HS-27A (cell line): ENCODE measurements at places on chromosomes 1 and 21.

DNA sequence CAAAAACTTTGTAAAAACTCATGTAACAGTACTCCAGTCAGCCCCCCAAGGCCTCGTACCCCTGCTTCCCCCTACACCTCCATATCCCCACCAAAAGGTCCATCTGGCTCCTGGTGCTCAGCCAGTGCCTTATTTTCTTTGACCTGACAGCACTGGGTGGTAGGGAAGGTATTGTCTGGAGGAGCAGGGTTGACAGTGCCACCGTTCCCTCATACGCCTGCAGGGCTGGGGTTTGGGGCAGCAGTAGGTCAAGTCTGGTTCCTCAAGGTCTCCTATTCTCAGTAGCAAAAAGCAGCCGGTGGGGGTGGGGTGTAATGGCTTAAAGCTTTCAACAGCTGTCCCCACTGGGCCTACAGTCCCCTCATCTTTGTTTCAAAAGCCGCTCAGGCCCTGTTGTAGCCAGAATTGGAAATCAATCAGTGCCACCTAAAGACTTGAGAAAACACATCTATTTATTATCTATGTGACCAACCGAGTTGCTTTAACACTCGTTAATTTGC lies 25.3 kb upstream of the TTF2 start:
- DNase-seq: no peak

DNA sequence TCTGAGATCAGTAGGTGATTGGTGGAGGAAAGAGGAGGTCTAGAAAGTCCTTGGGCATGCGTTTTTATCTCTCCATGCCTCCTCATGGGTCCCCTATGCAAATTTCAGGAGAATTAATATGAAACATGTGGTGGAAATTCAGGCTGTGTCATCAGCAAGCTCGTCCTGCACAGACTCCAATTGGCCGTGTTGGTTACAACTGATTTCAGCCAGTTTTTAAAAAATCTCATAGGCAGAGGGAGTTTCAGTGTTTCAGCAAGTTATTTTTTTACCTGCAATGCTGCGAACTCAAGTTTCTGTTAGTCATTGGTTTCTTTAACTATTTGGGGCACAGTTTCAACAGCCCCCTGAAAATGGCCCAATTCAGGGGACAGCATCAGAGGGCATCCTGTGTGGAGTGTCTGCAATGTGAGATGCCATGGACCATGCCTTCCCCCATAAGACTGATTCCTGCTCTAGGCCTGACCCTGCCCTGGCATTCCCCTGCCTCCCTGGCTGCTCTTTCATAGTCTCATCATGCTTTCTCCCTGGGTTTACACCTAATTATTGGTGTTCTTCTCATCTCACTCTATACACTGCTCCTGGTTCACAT lies 59.9 kb downstream of the C1orf198 start:
- DNase-seq: no peak

GRCh38 chr1:105427543-105427942 lies 1628.9 kb upstream of the PRMT6 start:
- DNase-seq: peak; percentile 1

- no peak for DNase-seq
Measured at GRCh38 chr1:56456435-56457101, 122.8 kb downstream of the PLPP3 start.

DNA sequence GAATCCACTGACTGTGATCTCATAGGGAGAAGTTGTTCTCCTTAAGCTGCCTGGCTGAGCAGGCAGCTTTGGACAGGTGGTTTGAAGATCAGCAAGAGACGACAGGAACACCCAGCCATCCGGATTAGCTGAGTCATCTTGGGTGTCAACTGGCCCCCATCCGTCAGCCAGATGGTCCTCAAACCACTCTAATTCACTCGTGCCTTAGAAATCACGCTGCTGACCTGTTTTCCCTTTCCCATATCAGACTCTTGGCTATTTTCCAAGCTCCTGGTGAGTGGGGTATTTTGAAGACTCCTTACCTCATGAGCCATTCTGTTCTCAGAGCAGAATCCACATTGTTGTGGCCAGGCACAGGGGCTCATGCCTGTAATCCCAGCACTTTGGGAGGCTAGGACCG lies 149.1 kb upstream of the L1TD1 start:
- DNase-seq: no peak

DNA sequence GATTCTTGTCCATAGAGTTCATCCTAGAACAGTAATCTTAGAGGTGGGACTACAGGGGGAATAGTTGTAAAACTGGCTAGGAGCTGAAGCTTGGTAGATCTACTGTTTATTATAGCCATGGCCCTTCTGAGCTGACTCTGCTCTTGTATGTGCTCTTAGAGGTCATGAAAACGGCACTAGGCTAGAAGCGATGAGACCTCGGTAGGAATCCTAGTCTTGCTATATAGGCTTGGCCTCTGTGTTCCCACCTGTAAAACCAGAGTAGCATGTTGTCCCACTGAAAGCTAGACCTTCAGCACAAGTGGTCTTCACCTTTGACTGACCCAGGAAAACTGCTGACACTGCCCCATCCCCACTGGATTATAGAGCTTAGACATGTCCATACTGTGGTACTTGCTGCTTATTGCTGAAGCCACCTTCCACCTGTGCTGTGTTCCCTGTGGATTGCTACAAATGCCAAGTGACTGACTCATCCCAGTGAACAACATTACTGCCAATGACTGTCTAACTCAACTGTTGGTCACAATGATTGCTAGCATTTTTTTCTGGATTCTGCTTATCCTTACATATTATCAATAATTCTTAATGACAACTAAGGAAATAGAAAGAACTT lies 23.0 kb upstream of the PIGC start:
- DNase-seq: no peak

GRCh38 chr1:23400324-23401114 lies 24.0 kb downstream of the TCEA3 start:
- no peak for DNase-seq
